Mammary epithelial cell (primary cell): ENCODE measurements at places on chromosomes 12 and 14. TPM values are rescaled to one million over a fixed set of nuclear protein-coding genes. Genes with fewer than 3 reads are reported as not detected.

Gene GAPDH
- total RNA-seq = 13,434 TPM

Gene CLEC4A
- total RNA-seq = not detected in 2 replicates

Gene OR4K13
- total RNA-seq = not detected

Gene HOXC13
- 10.2 and 11.6 TPM in 2 replicates for total RNA-seq

GRCh38 chr12:51675071-51675803, 84.2 kb downstream of the SCN8A start:
- no peak for DNase-seq

GRCh38 chr12:48817873-48818830, at the start of gene CACNB3:
CACNB3 (plus strand) TSS chr12:48818496; CDS start chr12:48818930, 434 bp downstream.
- DNase-seq = peak; percentile 38

DNA sequence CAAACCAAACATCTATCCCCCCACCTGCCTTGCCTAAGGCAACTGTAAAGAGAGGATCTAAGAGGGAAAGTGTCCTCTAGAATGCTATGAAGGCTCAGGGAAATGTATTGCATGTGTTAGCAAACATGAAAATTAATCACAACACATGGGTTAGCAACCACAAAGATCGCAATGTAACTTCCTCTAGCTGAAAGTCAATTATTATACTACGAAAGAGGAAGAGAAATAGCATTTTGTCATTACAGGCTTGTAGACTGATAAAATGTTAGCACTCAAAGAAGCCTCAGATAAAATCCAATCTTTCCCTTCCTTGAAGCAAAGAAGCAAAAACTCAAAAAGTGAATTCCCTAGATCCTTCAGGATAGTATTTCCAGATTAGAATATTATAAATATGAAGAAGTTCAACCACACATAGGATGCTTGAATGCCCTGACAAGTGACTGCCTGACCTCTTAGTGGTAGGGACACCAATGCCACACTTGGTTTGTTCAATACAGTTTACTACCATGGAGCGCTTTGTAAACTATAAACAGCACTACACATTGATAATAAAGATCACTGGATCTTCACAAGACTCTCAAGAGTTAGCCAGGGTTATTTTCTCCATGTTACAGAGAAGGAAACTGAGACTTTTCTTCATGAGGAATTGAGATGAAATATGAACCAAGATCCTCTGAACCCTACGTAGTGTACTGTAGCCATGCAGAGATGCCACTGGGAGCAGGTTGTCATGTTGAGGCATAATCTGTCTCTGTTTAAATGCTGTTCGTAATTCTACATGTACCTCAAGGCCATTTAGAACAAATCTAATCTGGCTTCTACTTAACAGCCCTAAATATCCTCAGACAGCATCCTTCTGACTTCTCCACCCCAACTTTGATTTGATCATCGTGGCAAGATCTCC, 100.7 kb downstream of the ITPR2 start:
- DNase-seq = no peak

- peak; percentile 61 for DNase-seq
Observed at GRCh38 chr12:920676-921075, 28.8 kb downstream of the RAD52 start.
